Immature natural killer cell (primary cell): ENCODE measurements at places on chromosomes 16 and 17. TPM values are rescaled to one million over a fixed set of nuclear protein-coding genes. Genes with fewer than 3 reads are reported as not detected.

WFIKKN2 gene
- not detected for polyA plus RNA-seq

HOXB4 gene
- 0.14 TPM for polyA plus RNA-seq

DBF4B gene
- polyA plus RNA-seq, result 1.1 TPM

SLC5A11 gene
- polyA plus RNA-seq, result not detected
